Foreskin keratinocyte (primary cell): ENCODE measurements at places on chromosomes 2 and 18. TPM values are rescaled to one million over a fixed set of nuclear protein-coding genes. Genes with fewer than 3 reads are reported as not detected.
A peak's percentile ranks its signal among the peaks of the same experiment; 100 is the strongest.

The E2F6 gene
- total RNA-seq: 12.5 and 12.7 TPM in 2 replicates

The PTPRM gene
- 8.4 and 17.9 TPM in 2 replicates for total RNA-seq

The FAM124B gene
- total RNA-seq: not detected in 2 replicates

The PMS1 gene
- total RNA-seq: 20.0 and 20.6 TPM in 2 replicates

The STARD6 gene
- total RNA-seq: 0.14 TPM in 1 of 2 replicates, not detected in the other

The ZNF804A gene
- not detected in 2 replicates for total RNA-seq

The SYT4 gene
- total RNA-seq: not detected in 2 replicates

The DSC1 gene
- total RNA-seq: 0.35 and 0.44 TPM in 2 replicates

The NXPH2 gene
- total RNA-seq: not detected in 2 replicates

The GAL3ST2 gene
- total RNA-seq: not detected in 2 replicates

The TMEFF2 gene
- total RNA-seq: not detected in 2 replicates

The DSG4 gene
- total RNA-seq: 0.04 TPM in 1 of 2 replicates, not detected in the other

The ELOA2 gene
- not detected in 2 replicates for total RNA-seq

The CXCR1 gene
- 0.28 and 0.41 TPM in 2 replicates for total RNA-seq

- DNase-seq: peak; percentile 22
These were observed 101.9 kb downstream of the GPD2 start for GRCh38 chr2:156538083-156538504.

GRCh38 chr18:8299054-8299980, 309.9 kb upstream of the RAB12 start:
- DNase-seq: no peak

DNA sequence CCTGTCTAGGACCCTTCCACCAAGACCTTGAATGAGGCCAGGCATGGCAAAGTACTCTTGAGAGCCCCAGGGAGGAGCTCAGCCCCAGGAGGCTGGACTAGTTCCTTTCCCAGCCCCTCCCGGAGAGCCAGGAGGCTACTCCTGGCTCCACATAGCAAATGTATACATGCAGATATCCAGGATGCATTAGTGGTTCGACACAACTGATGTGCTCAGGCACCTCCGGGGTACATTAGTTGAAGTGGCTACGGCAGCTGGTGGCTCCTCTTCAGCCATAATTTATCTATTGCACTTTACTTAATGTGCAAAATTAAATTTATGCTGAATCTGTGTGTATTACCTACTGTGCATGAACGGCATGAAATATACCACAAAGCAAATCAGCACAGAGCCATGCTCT, 182.8 kb upstream of the MEIS1 start:
- DNase-seq: no peak

DNA sequence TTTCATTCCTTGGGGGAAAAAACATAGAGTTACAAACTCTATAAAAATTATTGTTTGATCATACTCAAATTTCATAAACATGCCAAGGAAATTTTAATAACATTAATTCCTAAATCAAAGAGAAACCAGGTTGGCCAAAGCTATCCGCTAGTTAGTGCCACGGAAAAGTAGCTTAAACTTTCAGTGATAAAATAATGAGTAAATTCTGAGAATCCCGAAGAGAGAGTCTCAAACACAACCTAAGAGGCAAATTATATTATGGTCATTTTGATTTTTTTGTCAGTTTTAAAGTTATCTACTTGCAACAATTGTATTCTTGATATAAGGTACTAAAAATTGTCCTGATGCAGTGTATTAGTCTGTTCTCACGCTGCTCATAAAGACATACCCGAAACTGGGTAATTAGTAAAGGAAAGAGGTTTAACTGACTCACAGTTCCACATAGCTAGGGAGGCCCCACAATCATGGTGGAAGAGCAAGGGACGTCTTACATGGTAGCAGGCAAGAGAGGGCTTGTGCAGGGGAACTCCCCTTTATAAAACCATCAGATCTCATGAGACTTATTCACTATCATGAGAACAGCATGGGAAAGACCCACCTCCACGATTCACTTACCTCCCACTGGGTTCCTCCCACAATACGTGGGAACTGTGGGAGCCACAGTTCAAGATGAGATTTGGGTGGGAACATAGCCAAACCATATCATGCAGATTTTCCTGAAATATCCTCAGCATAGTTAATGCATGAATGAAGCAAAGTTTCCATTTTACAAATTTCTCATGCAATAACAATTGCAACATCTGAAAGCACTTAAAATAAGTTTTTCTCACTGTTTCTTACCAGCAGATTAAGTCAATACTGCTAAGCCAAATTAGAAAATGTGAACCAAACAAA, 205.9 kb upstream of the STK17B start:
- no peak for DNase-seq

DNA sequence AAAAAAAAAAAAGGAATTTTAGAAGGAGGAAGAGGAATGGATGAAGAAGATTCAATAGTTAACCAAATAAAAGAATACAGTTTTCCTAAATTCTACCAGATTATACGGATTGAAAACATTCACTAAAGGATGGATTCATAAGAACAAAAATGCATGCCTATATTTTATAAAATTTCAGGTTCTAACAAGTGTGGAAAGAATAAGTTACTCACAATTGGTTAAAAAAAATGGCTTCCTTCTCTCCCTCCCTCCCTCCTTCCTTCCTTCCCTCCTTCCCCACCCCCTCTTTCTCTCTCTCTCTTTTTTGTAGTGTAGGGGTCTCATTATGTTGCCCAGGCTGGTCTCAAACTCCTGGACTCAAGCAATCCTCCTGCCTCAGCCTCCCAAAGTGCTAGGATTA, 1.6 kb upstream of the TP53I3 start:
- no peak for DNase-seq

DNA sequence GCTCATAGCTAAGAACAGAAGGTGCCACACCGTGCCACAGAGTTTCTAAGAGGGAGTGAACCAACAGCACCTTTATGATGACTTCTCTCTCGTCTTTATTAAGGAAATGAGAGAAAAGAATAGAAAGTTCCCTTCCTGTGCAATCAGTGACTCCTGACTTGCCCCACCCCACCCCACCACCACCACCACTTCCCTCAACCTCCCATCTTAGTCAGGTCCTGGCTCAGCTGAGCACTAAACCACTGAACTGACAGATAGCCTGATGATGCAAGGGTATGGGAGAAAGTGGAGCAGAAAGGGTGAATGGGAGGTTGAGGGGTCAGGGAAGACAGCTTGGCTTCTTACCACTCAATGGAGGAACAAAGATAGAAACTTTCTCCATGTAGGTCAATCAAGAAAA, 75.2 kb upstream of the RMDN2 start:
- no peak for DNase-seq

DNA sequence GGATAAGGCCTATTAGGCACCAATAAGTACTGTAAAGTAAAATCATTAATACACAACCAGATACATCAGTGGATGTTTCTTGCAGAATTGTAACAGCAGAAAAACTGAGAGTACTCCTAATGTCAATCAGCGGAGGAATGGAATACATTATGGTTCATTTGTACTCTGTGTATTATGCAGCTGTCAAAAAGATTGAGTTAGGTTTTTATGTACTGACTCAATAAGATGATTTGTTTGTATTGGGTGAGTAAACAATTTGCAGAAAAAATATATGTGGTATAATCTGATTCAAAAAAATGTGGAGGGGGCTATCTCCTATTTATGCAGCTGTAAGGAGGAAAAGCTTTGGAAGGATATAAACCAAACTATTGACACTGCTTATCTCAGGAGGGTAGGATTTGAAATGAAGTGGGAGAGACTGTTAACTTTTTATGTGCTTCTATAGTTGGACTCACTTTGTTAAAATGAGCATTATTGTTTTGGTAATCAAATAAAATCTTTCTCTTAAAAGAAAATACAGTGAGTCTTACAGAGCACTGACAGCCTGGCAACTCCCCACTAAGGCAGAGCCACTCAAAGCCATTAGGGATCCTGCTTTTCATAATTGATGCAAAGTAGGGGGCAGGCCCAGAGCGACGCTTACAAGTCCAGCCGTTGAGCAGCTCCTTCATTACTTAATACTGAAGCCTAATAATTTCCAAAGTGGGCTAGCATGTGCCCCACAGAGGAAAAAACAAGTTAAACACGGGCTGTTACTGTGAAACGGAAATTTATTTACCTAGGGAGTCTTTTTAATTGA, 168.8 kb downstream of the PHLPP1 start:
- DNase-seq: no peak

GRCh38 chr2:12669036-12669435, 47.7 kb upstream of the TRIB2 start:
- DNase-seq: no peak

GRCh38 chr2:26792720-26793119, 6.9 kb downstream of the CENPA start:
- DNase-seq: no peak

- DNase-seq: peak; percentile 64
These were observed 9.7 kb upstream of the DNAJB2 start for GRCh38 chr2:219269362-219270054.

- no peak for DNase-seq
These were observed 5.1 kb downstream of the SULT1C3 start for GRCh38 chr2:108244667-108245414.

- DNase-seq: no peak
These were observed 20.3 kb downstream of the RASGRP3 start for GRCh38 chr2:33496726-33497125.

DNA sequence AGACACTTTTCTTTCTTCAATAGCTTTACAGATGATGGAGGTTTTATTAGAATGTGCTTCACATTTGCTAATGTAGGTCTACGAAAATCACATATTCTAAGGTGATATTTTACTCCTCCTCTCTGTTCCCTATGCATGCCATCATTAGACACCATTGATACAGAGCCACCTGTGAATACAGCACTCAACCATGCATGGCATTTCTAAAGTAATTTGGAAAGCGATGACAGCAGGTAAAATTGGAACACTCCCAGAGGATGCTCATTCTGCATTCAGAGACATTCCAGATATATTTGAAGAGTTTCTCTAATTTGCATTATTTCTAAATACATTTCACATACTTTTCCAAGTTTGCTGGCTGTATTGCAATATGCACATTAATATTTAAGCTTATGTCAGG, 65.3 kb upstream of the RIT2 start:
- no peak for DNase-seq

DNA sequence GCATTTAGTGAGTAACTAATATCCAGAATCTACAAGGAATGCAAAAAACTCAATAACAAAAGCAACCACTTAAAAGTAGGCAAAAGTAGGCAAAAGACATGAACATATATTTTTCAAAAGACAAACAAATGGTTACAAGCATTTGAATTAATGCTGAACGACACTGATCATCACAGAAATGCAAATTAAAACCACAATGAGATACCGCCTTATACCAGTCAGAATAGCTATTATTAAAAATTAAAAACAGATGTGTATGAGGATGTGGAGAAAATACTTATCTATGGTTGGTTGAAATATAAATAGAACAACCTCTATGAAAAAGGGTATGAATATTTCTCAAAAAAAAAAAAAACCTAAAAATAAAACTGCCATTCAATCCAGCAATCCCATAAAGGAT, 51.7 kb downstream of the SNTG2 start:
- DNase-seq: no peak
